ENCODE measurements at places on chromosomes 7 and 10. TPM values are rescaled to one million over a fixed set of nuclear protein-coding genes. Genes with fewer than 3 reads are reported as not detected.

DNA sequence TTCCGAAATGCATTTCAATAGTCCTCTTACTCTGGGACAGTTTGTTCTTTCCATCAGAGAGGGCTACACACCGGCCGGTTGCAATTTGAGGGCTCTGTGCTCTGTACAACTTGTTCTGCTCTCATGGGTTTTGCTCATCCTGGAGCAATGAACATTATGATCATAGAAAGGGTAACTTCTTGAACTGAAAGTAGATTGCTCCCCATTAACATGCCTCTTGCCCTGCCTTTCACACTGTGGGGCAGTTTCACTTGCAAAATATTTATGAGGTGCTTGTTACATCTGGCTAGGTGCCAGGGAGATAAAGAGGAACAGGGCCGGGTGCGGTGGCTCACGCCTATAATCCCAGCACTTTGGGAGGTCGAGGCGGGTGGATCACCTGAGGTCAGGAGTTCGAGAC lies 97.3 kb upstream of the MPP7 start:
- DNase-seq = no peak

NPSR1 gene
- not detected for polyA plus RNA-seq

DNA sequence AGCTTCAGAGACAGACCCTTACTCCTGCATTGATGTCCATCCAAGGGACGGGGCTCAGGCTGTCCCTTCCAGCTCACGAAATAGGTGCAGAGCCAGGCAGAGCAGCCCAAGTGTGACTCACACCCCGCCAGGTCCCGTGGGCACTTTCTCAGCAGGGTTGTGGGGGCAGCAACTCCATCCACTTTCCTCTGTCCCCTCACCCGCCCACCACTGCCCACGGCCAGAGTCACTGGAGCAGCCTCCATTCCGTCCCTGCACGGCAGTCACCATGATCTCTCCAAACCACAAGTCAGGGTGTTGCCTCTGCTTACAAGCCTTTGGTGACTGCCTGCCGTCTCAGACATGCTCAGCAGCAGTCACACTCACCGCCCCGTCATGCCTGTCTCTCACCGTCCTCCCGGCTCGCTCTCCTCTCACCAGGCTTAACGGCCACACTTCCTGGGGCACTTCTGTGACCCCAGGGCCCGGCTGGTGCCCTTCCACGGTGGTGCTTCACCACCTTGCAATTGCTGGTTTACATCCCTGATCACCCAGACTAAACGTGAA lies 39.3 kb downstream of the CALML3 start:
- DNase-seq = no peak

PDZD7 gene
- 1.9 TPM for polyA plus RNA-seq

GRCh38 chr10:48574322-48574796 lies 30.5 kb downstream of the ARHGAP22 start:
- DNase-seq = no peak

- no peak for DNase-seq
Observed at GRCh38 chr7:12296051-12296570, 85.0 kb downstream of the TMEM106B start.

DNA sequence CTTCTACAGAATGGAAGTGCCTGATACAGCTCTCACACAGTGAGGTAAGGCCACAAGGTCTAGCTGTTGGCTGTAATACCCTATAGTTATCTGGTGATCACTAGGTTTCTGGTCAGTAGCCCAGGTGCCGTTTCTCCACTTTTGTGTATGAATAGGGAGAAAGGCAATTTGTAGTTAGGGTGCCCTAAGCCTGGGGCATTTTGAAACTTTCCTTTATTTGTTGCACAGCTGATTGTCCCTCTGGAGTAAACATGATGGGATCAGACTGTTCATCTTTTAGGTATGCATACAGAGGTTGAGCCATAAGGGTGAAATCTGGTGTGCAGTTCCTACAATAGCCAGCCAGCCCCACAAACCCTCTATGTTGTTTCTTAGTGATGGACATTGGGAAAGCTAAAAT lies 112.4 kb downstream of the ANKRD26 start:
- no peak for DNase-seq

DNA sequence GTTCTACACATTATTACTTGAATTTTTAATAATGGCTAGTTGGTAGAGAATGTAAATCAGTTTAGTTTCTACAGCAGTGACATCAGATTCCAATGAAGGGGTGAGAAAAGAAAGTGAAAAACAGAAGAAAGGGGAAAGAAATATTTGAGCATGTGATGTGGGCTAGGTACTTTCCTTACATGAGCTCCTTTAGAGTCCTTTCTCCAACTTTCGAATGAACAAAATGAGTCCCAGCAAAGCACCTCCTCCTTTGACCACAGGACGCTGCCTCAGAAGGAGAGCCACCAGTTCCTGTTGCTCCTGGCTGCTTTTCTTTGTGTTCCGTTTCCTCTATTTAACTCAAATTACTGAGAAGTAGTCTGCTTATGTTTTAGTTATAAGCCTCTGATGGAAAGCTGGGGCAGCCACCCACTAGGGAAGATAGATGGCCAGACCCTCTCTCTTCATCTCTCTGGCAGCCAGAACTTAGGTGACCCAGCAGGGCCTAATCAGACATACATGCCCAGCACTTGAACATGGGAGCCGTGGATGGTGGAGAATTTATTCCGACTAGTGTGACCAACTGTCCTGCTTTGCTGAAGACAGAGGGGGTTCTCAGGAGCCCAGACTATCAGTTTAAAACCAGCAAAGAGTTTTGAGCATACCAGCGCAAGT lies 82.4 kb upstream of the NME8 start:
- DNase-seq = no peak

GRCh38 chr10:92997620-92998019 lies 63.0 kb upstream of the CYP26C1 start:
- no peak for DNase-seq

NKX1-2 gene
- not detected for polyA plus RNA-seq

DNA sequence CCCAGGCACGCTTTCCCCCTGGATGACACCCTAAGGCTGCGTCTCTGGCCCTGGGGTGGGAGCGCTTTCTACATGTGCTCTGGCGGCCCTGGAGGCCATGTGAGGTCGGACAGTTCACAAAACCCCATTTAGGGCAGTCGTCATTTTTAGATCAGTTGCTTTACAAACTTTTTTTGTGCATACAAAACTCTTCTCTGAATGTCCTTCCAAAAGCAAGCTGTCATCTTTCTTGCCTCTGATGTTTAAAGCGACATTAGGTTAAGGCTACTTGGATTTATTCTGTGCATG lies 5.9 kb downstream of the MAFK start:
- no peak for DNase-seq

GRCh38 chr10:63467841-63468240 lies 2.1 kb upstream of the JMJD1C start:
- no peak for DNase-seq

DNA sequence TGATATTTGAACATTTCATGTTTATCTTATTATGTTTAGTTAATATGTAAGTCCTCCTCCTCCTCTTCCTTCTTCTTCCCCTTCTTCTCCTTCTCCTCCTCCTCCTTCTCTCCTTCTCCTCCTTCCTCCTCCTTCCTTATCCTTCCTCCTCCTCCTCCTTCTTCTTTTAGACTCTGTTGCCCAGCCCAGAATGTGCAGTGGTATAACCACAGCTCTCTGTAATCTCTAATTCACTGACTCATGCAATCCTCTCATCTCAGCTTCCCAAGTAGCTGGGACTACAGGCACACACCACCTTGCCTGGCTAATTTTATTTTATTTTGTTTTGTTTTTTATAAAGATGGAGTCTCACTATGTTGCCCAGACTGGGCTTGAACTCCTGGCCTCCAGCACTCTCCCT lies 83.4 kb upstream of the ODAD2 start:
- no peak for DNase-seq

DNA sequence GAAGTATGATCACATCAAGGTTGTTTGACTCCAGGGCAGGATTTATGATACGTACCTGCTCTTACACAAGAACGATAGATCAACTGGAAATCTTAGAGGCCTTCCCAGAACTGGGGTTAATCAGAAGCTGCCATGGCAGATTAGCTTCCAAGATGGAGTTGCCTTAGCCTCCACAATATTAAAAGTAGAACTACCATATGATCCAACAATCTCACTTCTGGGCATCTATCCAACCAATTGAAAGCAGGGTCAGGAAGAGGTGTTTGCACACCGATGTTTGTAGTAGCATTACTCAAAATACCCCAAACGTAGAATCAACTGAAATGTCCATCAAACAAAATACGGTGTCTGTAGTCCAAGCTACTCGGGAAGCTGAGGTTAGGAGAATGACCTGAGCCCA lies 6.6 kb downstream of the PILRB start:
- no peak for DNase-seq
